ENCODE measurements at places on chromosomes 3 and 15. TPM values are rescaled to one million over a fixed set of nuclear protein-coding genes. Genes with fewer than 3 reads are reported as not detected.

GP5 gene
- total RNA-seq = not detected

RGMA gene
- total RNA-seq = not detected

DNAH12 gene
- total RNA-seq = 0.05 TPM

EOMES gene
- not detected for total RNA-seq

CLDN11 gene
- 0.56 TPM for total RNA-seq

GPR176 gene
- total RNA-seq = 1.7 TPM

GOLGA6L4 gene
- total RNA-seq = 0.48 TPM

ARHGAP11A gene
- 33.9 TPM for total RNA-seq

RBP2 gene
- total RNA-seq = not detected

CAV3 gene
- not detected for total RNA-seq

MRPL46 gene
- total RNA-seq = 47.3 TPM

CPNE9 gene
- total RNA-seq = not detected

CYP1A2 gene
- not detected for total RNA-seq
